ENCODE measurements at places on chromosomes 5 and 9.

DNA sequence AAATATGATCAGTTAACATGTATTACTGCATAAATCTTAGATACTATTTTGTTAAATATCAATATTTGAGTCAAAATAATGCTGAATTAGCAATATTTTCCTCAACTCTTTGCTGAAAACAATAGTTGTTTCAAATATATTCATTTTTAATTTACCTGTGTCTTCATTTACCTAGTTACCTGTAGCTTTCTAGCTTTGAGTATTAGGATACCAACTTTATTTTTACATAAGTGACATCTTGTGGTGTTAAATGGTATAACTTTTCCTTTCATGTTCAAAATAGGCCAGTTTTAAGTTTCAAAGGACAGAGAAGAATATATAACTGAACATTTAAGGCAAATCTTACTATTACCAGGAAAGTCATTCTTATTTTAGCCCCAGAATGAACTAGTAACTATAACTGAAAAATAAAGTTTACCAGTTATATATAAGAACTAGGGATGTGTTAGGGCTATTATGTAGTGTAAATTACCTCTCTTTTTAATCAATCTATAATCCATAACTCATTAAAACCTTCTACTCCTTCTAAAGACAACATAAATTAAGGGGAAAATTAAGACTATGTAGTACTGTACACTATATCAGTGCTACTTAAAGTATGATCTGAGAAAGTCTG, 25.3 kb downstream of the AP3B1 start:
- DNase-seq: no peak

- DNase-seq: no peak
Observed at GRCh38 chr5:54361691-54362411, 51.5 kb upstream of the ARL15 start.

DNA sequence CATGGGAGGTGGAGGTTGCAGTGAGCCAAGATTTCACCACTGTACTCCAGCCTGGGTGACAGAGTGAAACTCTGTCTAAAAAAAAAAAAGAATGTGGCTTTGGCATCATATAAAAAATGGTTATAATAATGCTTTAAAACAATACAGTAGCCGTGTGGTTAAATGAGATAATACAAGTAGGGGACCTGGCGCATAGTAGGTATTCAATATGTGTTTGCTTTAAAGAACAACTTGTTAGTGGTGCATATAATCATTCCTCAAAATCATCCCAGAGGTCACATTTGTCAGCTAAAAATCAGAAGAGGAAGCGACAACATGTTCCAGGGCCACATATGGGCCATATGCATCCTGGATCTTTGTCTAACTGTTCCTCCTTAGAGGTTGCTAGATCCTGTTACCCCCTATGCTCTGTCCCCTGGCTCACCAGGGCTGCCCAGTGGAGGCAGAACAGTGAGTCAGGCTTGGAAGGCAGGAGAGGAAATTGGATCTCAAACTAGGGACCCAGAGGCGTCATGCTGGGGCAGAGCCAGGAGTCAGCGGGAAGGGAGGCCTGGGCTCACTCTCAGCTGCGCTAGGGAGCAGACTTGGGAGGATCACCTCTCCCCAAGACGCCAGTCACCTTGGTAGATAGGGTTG, 27.7 kb downstream of the LHX6 start:
- no peak for DNase-seq

DNA sequence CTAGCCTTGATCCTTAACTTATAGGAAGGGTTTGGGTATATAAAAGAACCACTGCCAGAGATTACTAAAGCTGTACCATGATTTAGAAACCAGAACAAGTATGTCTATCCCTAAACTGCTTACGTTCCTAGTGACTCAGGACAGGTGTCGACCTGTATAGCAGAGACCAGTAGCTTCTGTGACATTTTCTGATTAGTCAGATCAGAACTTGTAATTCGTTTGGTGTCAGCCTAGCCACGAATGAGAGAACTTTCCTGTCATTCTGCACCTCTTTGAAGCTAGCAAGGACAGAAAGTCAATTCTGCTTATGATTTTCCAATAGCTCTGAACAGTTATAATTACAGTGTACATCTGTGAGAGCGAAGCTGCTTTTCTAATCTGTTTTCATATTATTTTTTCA, 39.5 kb downstream of the PRKACG start:
- DNase-seq: no peak

DNA sequence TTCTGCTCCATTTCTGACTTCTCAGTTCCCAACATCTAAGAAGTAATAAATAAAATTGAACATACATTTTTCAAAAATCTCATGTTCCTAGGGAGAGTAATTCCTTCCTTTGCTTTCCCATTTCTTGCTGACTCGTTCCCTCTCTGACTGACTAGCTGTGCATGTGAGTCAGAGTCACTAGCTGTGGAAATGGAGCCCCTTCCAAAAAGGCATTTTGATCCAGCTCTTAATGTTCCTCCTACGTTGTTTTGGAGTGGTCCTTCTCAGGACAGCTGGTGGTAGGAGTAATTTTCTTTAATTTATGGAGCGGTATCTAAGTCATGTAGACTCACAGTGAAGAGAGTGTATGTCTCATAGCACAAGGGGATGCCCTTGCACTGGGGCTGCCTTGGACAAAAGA, 460.2 kb downstream of the GADD45G start:
- DNase-seq: no peak

- no peak for DNase-seq
Observed at GRCh38 chr9:94097788-94098414, 13.6 kb downstream of the PTPDC1 start.

DNA sequence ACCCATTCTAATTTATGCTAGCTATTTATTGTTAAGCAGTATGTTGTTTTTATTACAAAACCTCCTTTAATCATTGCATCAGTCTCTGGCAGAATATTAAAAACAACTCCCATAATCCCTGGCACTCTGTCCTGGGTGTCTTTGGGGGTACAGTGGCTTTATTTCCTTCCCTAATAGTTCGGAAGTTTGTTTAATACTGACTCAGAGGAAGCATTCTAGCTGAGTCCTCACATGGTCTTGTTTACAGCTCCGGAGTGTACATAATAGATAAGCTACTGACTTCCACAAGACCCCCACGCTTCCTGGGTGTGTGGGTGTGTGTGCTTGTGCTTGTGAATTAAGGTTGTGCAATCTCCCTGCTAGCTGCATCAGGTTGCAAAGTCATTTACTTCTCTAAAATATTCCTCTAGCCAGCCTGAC, 149.8 kb upstream of the CDKN2B start:
- no peak for DNase-seq

- DNase-seq: no peak
Observed at GRCh38 chr5:106392766-106393165, 1278.0 kb downstream of the EFNA5 start.

DNA sequence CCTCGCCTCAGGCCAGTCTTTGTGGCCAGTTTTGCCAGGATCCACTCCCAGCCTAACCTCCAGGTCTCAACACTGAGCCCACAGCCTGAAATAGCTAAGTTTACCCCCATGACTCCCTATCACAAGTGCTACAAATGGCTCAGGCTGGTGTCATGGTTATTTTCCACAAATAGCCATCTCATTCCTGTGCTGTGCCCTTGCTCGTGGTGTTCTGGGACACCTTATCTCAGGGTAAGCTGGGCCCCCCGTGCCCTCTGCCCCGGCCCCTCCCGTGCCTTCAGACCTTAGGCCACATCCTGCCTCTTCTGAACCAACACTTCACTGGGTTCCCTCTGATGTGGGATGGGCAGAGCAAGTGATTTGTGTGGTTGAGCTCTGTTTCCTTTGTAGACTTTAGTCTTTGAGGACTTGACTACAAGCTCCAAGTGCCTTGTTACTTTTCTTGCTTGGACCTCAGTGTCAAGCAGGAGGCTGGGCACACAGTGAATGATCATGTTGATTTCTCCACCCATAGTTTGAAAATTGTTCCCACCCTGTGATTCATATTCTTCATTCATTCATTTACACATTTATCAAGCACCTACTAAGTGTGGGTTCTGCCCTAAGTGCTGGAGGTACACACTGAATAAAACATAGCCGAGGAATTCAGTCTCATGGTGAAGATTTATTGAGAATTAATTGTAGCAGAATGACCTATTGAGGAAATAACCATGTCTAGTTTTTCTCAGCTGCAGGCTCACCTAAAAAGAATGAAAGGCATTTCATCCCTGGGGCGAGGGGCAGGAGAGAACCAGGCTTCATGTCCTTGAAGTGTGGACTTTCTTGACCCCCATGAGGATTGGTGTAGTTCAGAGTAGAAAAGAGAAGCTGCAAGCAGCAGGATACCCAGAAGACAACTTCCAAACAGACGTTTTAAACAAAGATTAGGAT, 84.5 kb upstream of the CTNNA1 start:
- no peak for DNase-seq

DNA sequence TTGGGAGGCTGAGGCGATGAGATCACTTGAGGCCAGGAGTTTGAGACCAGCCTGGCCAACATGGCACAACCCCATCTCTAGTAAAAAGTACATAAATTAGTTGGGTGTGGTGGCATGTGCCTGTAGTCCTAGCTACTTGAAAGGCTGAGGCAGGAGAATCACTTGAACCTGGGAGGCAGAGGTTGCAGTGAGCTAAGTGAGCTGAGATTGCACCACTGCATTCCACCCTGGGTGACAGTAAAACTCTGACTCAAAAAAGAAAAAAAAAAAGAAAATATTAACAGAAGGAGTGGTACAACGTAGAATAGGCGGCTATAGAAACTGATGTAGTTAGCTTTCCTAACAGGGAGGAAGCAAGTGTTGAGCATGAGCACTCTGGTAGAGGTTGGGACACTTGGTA, 59.9 kb downstream of the PBX3 start:
- DNase-seq: no peak

- DNase-seq: no peak
Observed at GRCh38 chr9:136053757-136054142, 41.3 kb downstream of the NACC2 start.
